Stimulated activated CD4-positive, alpha-beta T cell treated with anti-CD3 and anti-CD28 coated beads, Interleukin-15, amount 100 ng/mL, for 1 hour (primary cell): ENCODE measurements at places on chromosomes 5 and 9.
A peak's percentile ranks its signal among the peaks of the same experiment; 100 is the strongest.

GRCh38 chr9:78300209-78300608 is 3.3 kb downstream of the PSAT1 start:
- DNase-seq: no peak

DNA sequence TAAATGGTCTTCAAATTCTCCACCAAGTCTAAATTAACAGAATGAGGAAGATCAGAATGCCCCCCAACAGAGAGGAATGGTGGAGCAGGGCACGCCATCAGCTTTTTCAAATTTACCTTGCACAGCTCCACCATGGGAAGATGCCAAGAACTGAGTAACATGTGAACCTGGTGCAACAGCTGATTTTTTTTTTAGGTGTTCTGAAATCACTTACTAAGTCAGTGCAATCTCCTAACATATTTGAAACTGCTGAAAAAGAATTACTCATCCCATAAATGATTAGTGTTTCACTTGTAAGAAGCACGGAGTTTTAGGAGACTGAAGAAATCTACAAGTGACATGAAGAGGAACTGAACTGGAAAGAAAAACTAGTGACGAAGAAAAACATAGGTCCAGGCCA is 5.1 kb downstream of the TMEM245 start:
- no peak for DNase-seq

DNA sequence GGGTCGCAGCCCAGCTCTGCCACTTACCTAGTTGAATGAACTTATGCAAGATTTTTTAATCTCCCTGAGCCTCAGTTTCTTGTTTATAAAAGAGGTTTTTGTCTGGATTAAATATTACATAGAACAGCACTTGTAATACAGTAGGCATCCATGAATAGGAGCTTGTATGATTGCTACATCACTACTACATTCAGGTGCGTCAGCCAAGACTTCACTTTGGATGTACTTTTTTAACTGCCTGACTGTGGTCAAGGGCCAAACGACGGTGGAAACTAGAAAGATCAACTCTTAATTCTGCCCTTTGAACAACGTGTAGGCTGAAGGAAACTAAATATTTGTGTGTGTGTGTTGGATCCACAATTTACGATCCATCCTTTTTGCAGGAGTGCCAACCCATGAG is 172.8 kb downstream of the RFK start:
- DNase-seq: no peak

DNA sequence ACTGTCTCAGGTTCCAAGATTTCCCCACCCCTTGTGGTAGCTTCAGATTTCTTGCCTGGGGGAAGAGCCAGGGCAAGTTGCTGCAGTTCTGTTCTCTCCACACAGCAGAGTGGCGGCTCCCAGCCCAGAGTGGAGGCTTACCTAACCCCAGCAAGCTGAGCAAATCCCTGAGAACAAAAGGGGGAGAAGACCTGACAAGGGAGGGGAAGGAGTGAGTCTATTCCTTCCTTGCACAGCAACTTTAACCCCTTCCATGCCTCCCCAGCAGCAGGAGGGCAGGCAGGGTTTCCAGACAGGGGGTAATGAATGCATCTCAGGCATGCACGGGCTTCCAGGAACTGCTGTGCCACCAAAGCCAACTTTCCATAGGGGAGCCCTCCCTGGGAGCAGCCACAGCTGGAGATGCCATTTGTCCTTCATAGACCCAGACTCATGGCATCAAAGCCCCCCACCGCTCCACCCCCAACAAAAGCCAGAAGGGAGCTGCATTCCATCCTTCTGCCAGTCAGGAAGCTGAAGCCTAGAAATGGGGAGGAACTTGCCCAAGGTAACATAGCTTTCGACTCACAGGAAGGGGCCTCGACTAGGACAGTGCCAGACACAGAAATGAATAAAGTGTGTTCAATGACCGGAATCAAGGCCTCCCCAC is 28.8 kb upstream of the FAT2 start:
- no peak for DNase-seq

- DNase-seq: no peak
These were observed 359.8 kb upstream of the FAM174A start for GRCh38 chr5:100175346-100175745.

DNA sequence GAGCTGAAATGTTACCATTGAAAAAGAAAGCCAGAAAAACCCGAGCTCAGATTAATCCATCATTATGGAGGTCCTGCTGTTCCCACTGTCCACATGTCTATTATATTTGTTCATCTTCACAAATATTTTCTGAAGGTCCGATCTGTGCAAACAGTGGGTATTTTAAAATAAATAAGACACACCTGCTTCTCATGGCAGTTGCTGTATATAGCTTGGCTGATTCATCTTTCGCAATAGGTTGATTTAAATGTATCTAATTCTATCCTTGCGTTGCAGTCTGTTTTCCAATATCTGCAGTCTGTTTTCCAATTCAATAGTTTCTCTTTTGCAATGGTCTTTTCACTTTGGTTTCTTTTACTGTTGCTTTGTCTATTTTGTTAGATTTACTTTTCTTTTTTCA is 87.4 kb upstream of the PCA3 start:
- DNase-seq: no peak

GRCh38 chr5:153572411-153573145 is 82.1 kb downstream of the GRIA1 start:
- no peak for DNase-seq

DNA sequence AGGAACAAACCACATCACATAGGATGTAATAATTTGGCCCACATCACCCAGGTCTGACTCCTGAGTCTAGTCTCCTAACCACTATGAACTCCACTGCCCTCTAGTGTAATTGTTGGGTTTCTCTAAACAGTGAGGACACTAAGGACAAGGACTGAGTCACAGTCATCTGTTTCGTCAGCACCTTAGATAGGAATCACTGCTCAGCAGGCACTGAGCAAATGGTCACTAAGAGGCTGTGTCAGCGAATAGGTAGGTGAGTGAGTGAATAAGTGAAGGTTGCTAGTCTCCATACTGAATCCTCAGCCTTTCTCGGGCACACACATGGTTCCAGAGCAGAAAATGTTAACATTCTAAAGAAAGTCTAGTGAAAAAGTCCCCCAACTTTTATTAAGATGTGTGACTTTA is 278.6 kb downstream of the SPOCK1 start:
- no peak for DNase-seq

DNA sequence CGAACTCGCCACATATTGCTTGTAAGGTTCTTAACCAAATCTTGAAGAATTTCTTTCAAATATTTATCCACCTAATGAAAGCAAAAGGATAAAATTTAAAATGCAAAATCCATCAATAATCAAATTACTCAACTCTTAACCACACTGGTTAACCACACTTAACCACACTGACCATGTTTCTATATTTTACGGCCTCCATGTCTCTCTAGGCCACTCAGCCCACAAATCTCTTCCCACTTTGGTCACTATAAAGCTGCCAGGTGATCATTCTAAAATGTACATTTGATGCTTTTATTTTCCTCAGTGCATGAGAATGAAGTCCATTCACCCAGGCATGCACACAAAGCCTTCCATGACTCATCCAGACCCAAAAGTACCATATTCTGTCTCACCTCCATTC is 56.4 kb upstream of the OR2K2 start:
- DNase-seq: no peak

- no peak for DNase-seq
These were observed 227.5 kb upstream of the BRINP1 start for GRCh38 chr9:119596703-119597102.

DNA sequence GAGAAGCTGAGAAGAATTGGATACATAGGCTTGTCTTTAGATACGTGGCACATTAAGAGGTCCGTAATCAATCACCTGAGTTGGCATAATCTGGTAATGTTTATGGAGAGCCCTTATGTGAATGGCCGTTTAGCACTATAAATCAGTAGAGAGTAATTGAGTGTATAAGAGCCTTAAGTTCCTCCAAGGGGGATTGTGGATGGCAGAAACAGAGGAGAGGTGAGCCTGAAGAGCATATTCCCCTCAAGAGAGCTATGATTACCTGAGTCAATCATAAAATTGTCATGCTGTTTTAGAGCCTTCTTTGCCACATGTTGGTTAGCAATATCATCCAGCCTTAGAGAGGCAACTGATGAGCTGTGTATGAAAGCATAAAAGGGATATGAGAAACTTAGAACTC is 58.8 kb downstream of the FOCAD start:
- no peak for DNase-seq

DNA sequence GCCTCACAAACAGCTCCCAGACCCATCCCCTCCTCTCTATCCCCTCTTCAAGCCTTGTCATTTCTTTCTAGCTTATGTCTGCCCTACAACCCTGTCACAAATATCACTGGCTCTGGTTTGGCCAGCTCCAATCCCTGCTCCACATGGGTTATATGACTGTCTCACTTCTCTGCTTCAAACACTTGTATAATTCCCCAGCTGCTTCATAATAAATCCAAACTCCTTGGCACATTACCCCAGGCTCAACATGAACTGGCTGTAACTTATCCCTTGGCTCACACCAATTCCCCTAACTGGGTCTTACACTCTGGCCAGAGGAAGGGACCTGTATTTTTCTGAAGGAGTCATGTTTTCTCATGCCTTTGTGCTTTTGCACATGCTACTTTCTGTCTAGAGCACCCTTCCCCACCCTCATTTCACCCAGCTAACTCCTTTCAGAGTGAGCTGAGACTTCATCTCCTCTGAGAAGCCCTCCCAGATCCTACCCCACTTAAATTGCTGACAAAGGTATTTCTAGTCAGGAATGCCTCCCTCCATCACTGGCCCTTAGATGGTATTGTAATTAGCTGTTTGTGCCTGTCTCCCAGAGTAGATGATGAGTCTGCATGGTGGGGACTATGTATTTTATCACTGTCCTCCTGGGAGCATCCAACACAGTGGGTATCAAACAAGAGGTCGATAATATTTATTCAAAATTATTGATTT is 5.3 kb downstream of the PRXL2C start:
- no peak for DNase-seq

- DNase-seq: no peak
These were observed 47.6 kb downstream of the MRPS27 start for GRCh38 chr5:72272398-72272797.

DNA sequence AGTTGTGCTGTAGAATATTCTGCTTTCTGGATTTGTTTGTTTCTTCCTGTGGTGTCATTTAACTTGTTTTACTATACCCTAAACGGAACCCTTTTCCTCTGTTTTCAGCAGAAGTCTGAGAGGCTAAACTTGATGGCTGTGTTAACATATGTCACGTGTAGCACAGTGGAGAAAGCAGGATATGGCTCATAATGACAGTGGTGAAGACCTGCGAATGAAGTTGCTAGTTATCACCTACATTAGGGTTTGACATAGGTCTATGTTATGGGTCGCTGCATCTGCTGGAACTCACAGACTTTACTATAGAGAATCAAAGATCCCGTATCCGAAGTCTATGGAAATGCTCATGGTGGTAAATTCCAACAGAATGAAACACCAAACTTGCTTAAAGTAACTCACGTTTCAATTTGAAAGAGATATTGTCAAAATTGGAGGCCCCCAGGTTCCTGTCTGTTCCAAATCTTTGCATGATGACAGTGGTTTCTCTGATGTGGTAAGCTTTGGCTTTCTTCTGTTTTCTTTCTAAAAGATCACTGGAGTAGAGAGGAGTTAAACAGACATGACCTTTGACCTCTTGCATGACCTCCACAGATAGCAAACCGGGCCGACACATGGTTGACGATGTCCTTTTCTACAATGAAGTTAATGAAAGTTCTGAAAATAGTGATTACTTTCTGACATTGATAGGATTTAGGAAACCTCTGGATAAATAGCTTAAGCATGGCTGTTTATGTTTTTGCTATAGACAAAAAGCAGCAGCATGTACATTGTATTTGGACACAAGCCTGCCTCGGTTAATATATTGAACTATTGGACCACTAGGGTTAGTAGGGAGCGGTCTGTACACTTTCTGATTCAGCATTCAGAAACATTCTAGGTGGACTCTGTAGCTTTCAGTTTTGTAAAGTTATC is 3.1 kb upstream of the CATSPER3 start:
- DNase-seq: no peak

DNA sequence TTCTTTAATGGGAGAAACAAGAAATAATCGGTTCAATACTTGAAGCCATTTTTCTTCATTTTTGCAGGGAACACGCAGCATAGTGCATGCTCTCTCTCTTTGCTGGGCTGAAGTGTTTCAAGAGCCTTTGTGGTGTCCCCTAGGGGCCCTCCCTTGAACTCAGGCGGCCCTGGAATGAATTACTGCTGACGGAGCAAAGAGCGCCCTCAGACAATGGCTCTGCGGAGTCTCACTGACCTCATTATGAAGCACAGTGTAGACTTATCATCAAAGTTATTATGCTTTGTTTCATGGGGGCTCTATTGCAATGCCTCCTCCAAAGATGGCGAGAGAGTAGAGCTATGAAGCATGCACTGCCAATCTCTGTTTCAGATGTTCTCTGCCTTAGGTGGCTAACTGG is 64.8 kb upstream of the ADCY2 start:
- no peak for DNase-seq

- DNase-seq: no peak
These were observed 124.2 kb upstream of the CCDC152 start for GRCh38 chr5:42632354-42632900.

- no peak for DNase-seq
These were observed 54.1 kb downstream of the FAT2 start for GRCh38 chr5:151537044-151537443.

DNA sequence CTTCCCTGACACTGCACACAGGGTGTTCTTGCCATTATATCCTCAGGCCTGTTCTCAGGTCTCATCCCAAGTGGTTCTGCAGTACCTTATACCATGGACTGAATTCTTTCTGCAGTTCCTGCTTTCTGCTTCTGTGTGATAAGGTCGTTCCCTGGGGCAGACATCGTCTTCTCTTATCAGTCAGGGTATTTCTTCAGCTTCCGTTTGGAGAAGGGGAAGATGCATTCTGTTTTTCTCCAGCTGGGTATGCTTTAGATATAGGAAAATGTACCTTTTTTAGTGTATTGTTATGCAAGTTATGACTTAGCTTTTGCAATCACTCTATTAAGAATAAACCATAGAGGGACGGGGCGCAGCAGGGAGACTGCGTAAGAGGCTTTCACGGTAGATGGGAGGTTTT is 31.1 kb downstream of the RALGPS1 start:
- DNase-seq: no peak

GRCh38 chr5:150000990-150001659 is 586 bp downstream of the HMGXB3 start:
- peak; percentile 9 for DNase-seq

DNA sequence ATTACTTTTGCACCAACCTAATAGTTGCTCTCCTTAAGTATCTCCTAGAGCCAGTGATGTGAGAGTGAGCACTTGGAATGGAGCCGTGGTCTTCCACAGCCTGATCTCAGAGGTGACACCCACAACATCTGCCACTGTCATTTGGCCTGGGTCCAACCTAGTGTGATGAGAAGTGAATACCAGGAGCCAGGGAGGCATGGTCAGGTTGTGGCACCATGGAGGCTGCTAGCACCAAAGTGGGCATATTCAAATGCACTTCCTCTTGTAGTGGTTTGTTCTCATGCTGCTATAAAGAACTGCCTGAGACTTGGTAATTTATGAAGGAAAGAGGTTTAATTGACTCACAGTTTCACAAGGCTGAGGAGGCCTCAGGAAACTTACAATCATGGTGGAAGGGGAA is 22.6 kb upstream of the CEP72 start:
- DNase-seq: no peak

DNA sequence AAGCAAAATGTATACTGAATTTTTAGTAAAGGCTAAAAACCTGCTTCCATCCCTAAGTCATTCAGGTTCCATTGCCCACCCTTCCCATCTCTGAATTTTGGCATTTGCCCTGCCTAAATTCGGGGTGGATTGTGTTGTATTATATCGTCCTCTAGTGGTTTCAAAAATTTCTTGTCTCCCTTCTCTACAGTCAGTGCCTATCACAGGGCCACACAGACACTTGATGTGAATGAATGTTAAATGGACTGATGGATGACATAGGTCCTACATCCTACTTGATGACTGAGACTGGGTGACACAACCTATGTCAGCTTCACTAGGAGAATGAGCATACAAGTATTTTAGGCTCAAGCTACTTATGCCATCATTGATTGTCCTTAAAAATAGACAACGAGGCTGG is 45.6 kb upstream of the SLC30A5 start:
- no peak for DNase-seq
